ENCODE measurements at places on chromosomes 12 and 14.

DNA sequence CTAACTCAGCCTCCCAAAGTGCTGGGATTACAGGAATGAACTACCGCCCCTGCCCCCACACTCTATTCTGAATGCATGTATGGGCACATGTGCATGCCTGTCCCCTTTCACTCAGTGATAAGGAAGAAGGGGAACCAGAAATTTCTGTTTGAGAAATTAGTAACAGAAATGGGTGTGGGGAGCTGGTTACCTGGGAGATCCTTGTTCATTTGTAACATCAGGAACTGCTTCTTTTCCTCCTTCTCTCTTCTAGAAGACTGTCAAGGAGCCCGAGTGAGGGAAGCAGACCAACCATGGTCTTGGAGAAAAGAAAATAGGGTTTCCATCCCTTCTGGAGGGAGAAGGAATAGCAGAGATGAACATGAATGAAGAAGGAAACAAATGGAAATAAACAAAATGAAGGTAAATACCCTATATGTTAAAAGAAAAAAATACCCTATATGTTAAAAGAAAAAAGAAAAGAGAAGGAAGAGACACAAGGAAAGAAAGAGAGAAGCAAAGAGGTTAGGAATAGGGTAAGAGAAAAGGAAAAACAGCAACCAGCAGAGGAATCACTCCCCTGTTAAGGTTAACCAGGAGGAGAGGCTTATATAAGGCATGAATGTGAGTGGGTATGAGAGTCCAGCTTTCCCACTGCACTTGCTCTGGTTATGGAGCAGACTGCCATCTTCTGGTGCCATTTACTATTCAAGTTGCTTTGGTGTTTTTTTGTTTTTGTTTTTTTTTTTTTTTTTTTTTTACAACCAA lies 3.3 kb downstream of the PPP1R3E start:
- DNase-seq = no peak

DNA sequence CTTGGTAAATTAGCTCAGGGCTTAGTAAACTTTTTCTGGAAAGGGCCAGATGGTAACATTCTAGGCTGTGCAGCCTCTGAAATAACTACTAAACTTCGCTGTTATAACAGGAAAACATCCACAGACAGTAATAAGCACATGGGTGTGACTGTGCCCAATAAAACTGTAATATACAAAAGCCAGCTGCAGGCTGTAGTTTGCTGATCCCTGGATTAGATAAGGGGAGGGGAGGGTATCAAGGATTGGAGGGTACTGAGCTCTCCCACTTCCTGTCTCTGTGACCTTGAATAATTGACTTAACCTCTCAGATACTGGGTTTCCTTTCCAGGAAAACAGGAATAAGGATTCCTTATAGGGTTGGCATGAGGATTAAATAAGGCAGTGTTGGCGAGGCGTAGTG lies 81.2 kb downstream of the CCDC60 start:
- no peak for DNase-seq

GRCh38 chr12:26198742-26199141 lies 3.4 kb downstream of the SSPN start:
- DNase-seq = no peak

DNA sequence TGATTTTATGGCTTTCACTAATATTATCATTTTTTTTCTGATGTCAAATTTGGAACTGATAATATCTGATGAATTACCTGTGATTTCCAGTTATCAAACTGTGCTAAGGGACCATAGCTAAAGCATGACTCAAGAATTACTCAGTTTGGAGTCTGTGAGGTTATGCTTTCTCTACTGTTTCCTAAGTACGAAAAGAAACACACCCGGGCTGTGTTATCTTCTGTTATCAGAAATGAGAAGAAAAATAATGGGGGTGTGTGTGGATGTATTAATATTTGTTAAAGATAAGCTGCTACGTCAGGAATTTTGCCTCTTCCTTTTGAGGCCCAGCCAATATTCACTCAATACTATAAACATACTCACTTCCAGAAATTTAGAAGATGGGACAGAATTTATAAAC lies 1401.9 kb upstream of the FLRT2 start:
- no peak for DNase-seq
